NCI-H82 (cell line): ENCODE measurements at places on chromosomes 4 and X.
A peak's percentile ranks its signal among the peaks of the same experiment; 100 is the strongest.

GRCh38 chr4:31007858-31008257 is 287.7 kb downstream of the PCDH7 start:
- no peak for DNase-seq

- DNase-seq, result no peak
Observed at GRCh38 chrX:93420525-93421082, 252.8 kb downstream of the NAP1L3 start.

GRCh38 chr4:139188648-139189416 is 11.8 kb upstream of the ELF2 start:
- no peak for DNase-seq

- DNase-seq, result peak; percentile 87
Observed at GRCh38 chr4:150591406-150591805, 9.5 kb downstream of the MAB21L2 start.

GRCh38 chr4:111475666-111476065 is 669.6 kb upstream of the FAM241A start:
- DNase-seq, result no peak

- DNase-seq, result no peak
Observed at GRCh38 chr4:159171287-159171686, 68.4 kb downstream of the RAPGEF2 start.

- DNase-seq, result no peak
Observed at GRCh38 chrX:1485033-1485432, 32.3 kb upstream of the ASMTL start.

- no peak for DNase-seq
Observed at GRCh38 chrX:118975831-118976598, 1.6 kb downstream of the LONRF3 start.

GRCh38 chr4:15470128-15470475 is 420 bp downstream of the CC2D2A start:
- no peak for DNase-seq

- peak; percentile 86 for DNase-seq
Observed at GRCh38 chrX:119512146-119512800, 44.0 kb downstream of the SLC25A5 start.

DNA sequence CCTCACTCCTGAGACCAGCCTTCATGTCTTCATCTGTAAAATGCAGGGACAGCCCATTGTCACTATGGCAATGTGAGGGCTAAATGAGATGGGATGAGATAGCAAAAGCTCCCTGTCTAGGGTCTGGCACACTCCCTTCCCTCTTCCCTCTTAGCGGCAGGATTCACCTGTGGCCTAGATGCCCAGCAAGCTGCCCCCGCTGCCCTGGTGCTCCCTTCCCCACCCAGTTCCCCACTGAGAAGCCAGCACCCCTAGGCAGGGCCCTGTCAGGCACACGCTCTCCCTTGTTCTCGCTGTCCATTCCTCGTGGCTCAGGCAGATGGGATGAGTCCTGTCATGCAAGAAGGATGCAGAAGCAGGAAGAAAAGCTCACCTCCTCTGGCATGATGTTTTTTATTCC is 49.2 kb upstream of the PJA1 start:
- DNase-seq, result no peak

DNA sequence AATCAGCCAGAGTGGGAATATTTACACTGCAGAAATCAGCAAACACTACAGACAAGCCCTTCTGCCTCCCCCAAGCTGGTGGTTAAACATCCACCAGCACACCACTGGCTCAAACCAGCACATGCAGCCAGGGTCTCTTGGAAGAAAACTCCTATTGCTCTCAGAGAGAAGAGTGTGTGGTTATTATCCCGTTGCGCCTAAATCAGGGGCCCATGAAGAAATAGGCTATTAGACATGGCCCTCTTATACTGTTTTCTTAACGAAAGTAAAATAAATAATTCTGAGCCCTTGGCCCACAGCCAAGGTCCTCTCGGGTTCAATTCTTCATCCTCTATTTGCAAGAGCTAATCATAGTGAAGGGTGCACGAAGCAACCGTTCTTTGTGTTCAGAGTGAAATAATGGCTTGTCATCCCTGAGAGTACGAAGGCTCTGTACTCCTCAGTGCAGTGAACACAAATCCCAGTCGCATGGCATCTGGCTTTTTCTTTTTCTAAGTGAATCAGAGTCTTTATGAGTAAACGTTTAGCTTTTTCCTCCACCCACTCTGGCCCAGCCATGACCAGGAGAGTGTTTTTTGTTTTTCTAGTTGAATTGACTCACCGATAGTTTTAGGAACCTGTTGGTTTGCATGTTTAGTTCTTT is 33.4 kb upstream of the RBM47 start:
- DNase-seq, result peak; percentile 51

- DNase-seq, result no peak
Observed at GRCh38 chr4:16597845-16598596, 300.4 kb downstream of the LDB2 start.

DNA sequence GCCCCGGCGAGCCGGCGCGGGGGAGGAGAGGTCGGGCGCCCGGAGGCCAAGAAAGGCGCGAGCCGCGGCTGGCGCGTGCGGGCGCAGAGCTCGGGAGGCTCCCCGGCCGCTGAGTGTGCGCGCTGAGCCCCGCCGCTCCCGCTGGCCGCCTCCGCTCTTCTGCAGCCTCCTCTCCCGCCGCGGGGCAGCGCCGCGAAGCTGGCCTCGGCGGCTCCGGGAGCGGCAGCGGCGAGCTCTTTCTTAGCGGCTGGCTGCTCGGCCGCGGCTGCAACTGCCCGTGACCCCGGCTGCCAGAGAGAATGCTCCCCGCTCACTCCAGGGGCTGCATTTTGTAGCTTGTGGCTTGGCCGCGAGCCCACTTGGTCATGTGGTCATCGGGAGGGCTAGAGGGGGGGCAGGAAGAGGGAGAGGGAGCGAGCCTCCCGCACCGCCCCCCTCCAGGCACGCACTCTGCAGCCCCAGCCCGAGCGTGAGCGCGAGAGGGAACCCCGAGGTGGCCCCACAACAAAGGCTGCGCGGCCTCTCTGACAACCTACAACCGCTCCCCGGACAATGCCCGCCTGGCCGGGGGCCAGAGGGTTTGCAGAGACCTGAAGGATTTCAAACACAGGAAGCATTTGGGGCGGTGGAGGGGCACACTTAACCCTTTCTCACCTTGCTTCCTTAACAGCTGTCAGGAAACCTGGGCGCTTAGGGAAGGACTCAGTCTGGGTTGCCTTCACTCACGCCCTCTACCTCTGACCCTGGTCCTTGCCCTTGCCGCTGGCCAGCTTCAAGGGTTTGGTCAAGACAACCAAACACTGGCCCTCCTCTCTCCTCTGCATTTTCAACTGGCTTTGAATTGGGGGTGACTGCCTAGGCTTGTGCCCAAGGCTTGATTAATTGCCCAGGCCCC is at the start of gene APLN:
APLN (minus strand) TSS at position 305 of the 895 bp plus-strand sequence. CDS start 326 bp downstream, outside the sequence.
- DNase-seq, result peak; percentile 63

GRCh38 chr4:3197366-3198105 is 51.4 kb upstream of the MSANTD1 start:
- no peak for DNase-seq

- no peak for DNase-seq
Observed at GRCh38 chrX:149471397-149471796, 33.7 kb downstream of the IDS start.

GRCh38 chr4:74159143-74159709 is 1.3 kb downstream of the MTHFD2L start:
- DNase-seq, result no peak

GRCh38 chr4:182369211-182369610 is 126.0 kb downstream of the TENM3 start:
- DNase-seq, result no peak

DNA sequence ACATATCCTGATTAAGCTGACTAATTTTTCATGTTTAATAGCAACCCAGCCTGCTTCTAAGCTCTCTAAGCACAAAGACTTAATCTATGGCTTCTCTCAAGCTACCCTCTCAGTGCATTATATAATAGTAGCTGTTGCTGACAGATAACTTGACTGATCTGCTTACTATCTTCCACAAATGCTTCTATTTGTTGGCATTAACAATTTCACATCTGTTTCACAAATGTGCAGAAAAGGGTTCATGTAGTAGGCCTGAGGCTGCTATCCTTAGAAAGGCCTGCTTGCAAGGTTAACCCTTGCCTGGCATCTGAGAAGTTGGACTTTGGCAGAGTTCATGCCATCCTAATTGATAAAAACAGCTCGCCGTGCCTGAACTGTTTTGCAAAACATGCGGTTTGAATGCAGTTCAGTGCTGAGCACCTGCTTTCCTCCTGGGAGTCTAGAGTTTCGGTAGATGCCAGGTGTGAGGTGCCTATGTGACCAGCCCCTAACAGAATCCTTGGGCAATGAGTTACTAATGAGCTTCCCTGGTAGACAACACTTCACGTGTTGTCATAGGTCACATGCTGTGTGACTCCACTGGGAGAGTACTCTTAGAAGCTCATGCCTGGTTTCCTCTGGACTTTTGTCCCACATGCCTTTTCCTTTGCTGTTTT is 68.4 kb downstream of the NSG1 start:
- DNase-seq, result no peak

DNA sequence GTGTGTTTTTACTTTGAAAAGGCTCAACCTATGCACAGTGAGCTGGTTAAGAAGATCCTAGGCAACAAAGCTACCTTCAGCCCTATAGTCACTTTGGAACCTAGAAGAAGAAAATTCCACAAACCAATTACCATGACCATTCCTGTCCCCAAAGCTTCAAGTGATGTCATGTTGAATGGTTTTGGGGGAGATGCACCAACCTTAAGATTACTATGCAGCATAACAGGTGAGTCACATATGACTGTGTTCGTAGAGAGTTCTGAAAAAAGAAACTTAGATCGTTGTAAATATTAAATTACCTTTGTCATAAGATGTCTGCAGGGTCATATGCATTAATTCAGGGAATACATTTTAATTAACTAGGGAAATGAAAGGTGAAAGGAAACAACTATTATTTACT is 287.1 kb downstream of the ANK2 start:
- no peak for DNase-seq
